Activated CD8-positive, alpha-beta memory T cell treated with anti-CD3 and anti-CD28 coated beads, Interleukin-2, amount 50 U/mL, for 4 hours (primary cell): ENCODE measurements at places on chromosomes 16 and 17.

DNA sequence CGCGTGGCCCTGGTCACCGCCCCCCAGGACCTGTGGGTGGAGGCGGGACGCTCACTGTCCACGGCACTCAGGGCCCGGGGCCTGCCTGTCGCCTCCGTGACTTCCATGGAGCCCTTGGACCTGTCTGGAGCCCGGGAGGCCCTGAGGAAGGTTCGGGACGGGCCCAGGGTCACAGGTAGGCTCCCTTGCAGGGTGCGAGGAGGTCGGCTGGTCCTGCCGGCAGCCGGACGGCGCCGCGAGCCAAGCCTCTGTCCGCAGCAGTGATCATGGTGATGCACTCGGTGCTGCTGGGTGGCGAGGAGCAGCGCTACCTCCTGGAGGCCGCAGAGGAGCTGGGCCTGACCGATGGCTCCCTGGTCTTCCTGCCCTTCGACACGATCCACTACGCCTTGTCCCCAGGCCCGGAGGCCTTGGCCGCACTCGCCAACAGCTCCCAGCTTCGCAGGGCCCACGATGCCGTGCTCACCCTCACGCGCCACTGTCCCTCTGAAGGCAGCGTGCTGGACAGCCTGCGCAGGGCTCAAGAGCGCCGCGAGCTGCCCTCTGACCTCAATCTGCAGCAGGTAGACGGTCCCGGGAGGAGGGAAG lies 1.3 kb downstream of the GUCY2D start:
- no peak for DNase-seq

GRCh38 chr17:39867084-39867879 lies 720 bp upstream of the ZPBP2 start:
- peak; percentile 47 for DNase-seq

GRCh38 chr16:57616241-57616640 lies 12.2 kb upstream of the ADGRG1 start:
- no peak for DNase-seq

- DNase-seq, result no peak
Observed at GRCh38 chr17:13704333-13704732, 102.6 kb upstream of the HS3ST3A1 start.

GRCh38 chr16:85641776-85642176 lies 28.7 kb downstream of the GSE1 start:
- no peak for DNase-seq

- DNase-seq, result peak; percentile 85
Observed at GRCh38 chr17:8109661-8110455, 8.5 kb downstream of the ALOXE3 start.

DNA sequence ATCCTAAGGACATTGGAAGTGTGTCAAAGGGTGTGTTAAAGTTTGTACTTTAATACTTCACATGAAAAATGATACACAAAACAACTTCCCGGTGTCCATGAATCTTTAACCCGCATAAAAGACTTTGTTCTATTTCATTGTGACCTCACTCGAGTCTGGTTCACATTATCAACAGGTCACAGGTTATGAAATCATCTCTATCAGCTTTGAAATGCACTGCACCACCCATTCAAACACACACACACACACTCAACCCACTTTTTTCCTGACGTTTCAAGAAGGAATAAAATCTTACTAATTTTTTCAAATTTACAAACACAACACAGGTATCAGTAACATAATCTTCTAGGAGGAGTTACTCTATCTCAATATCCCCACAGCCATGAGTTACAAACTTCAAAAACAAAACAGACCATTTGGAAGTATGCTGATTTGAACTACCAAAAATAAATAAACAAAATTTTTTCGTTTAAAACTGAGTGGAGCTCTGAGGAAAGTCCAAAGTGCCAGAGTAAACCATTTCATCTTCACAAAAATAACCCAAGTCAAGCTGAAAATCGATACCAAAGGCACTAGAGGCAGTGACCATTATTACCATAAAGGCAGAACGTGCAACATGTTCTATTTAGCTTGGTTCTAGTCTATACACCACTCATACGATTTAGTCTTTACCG lies 2.7 kb downstream of the ACOX1 start:
- DNase-seq, result no peak

DNA sequence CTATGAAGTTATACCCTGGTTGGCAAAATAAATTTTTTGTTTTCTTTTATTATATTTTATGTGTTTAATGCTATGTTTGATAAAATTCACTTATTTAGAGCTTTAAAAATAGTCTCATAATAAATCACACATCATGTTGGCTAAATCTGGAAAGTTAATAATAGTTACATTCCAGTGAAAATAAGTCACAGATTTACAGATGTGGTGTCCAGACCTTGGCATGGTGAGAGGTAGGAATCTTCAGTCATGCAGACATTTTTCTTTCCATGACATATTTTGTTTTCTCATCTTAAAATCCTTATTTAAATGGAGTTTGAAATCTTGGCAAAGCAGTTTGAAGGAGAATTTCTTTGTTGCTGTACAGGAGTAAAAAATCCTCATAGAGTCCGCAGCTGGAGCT lies 48.1 kb upstream of the GOSR1 start:
- no peak for DNase-seq

- no peak for DNase-seq
Observed at GRCh38 chr17:13749891-13750235, 148.1 kb upstream of the HS3ST3A1 start.

- no peak for DNase-seq
Observed at GRCh38 chr17:81459224-81459623, 53.4 kb downstream of the ACTG1 start.

DNA sequence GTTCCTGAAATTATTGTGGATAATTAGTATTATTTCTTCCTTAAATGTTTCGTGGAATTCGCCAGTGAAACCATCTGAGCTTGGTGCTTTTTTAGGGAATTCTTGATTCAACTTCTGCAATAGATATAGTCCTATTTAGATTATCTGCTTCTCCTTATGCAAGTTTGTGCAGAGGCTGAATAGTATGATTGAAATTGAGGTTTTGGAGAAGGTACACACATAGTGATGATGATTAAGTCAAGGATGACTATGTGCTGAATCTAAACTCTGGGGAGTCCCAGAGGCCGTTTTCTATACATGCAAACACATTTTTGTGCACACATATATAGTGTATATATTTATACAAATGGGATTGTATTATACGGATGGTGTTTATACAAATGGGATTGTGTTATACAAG lies 5.2 kb upstream of the MYH4 start:
- DNase-seq, result no peak

- DNase-seq, result no peak
Observed at GRCh38 chr17:17104494-17104893, 62.2 kb downstream of the MPRIP start.

DNA sequence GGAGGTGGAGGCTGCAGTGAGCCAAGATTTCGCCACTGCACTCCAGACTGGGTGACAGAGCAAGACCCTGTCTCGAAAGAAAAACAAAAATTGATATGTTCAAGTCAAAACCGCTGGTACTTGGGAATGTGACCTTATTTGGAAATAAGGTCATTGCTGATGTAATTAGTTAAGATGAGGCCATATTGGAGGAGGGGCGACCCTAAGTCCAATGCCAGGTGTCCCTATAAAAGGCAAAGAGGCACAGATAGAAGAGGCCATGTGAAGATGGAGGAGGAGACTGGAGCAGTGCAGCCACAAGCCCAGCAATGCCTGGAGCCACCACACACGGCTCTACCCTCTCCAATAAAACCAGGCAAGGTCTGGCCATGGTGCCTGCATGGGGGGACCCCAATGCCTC lies 50.8 kb upstream of the JPH3 start:
- DNase-seq, result no peak

DNA sequence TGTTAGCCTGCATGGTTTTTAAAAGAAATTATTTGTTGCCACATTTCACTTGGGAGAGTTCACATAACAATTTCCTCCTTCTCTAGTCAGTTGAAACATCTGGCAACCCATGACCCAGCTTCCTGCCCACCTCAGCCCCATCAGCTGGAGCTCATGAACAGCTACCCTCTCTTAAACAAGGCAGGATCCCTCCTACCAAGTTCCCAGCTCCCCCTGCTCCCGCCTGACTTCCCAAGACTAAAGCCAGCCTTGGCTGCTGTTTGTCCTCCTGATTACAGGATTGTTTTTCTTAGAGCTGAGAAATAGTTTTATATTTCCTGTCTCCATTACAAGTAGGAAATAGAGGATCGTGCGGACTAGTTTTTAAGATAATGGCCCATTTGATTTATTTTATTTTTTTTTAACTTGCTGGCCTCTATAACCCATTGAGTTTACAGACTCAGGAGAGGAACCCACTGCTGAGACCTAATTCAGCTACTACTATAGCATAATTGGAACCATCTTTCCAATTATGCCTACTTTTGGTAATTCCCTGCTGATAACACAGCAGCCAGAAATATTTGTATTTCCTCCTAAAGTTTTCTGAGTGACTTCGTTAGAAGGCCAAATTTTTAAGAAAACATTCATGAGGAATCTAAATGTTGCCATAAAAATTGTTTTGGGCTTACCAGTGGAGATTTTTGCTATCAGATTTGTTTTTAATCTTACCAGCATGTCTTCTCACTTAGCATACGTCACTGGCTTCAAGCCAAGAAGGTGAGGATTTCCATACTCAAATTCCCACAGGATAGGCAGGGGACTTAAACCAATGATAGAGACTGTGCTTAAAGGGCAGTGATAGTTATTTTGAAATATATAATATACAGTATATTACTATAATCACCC lies 90.0 kb downstream of the ELAC2 start:
- DNase-seq, result no peak

DNA sequence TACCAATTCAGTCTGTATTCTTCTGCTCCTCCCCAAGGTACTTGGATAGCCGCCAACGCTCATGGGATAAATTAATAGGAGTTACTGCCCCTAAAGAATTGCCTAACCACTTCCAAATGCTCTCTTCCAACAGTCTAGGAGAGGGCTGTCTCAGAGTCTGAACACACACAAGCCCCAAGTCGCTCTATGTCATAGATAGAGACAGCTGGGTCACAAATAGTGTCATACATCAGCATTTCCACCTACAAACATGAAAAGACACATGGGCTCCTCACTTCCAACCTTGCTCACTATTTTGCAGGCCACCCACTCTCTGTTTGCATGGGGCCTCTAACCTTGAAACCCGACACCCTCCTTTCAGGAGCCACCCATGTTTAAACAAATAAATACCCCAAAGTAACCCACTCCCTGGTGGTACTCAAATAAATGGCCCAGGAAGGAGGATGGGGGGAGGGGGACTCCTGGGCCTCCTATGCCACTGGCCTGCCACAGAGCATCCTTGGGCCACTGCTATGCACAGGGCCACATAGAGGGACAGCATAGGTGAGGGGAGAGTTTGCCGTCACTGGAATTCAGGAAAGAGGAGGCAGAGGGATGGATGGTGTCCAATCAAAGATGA lies 265.9 kb downstream of the SOX9 start:
- no peak for DNase-seq

DNA sequence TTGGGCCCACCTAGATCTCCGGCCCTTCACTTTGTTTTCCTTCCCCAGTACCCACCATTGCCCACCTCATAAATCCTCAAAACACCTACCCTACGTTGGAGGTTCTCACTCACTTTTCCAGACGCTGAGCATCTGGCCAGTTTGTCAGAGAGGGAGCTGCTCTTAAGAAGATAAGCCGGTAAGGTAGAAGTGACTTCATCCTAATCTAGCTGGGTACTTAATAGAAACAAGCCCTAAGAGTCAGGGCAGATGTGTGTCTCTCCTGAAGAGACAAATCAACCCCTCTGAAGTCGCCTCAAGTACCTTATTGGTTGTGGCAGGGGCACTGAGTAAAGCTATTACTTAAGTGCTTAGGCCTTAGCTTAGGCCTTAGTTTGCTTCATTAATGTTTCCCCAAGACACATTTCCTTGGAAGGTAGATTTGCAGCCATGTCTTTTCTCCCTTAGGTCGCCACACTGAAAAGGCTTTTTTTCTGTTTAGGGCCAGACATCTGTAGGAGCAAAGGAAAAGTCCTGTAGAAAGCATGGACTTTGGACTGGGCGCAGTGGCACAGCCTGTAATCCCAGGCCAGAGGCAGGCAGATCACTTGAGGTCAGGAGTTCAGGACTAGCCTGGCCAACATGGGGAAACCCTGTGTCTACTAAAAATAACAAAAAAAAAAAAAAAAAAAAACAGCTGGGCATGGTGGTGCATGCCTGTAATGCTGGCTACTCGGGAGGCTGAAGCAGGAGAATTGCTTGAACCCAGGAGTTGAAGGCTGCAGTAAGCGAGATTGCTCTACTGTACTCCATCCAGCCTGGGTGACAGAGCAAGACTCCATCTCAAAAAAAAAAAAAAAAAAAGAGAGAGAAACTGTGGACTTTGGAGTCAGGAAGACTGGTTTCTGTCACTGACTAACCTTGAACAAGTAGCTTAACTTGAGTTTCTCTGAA lies 1.0 kb downstream of the TACO1 start:
- no peak for DNase-seq

- DNase-seq, result no peak
Observed at GRCh38 chr16:79409978-79410377, 190.6 kb downstream of the MAF start.

- no peak for DNase-seq
Observed at GRCh38 chr16:83365166-83365565, 442.6 kb upstream of the HSBP1 start.

DNA sequence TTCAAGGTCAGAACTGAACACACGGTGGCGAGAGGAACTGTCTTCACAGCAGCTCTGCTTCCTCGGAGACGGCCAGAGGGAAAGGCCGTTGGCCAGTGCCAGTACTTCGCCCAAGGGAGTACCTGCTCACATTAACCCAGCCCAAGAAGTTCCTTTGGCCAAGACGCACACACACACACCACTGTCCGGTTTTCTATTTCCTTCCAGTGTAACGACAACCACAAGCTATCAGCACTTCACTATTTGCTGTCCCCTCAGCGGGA lies 744 bp upstream of the GGNBP2 start:
- no peak for DNase-seq

GRCh38 chr17:27807567-27808470 lies 7.5 kb upstream of the NOS2 start:
- peak; percentile 37 for DNase-seq

GRCh38 chr17:9307313-9307998 lies 268.2 kb downstream of the STX8 start:
- no peak for DNase-seq

GRCh38 chr17:7673239-7673638 lies 14.1 kb downstream of the TP53 start:
- DNase-seq, result peak; percentile 47

GRCh38 chr17:16935241-16935663 lies 36.7 kb downstream of the TNFRSF13B start:
- no peak for DNase-seq

- no peak for DNase-seq
Observed at GRCh38 chr16:10971560-10971961, 27.2 kb downstream of the CLEC16A start.

DNA sequence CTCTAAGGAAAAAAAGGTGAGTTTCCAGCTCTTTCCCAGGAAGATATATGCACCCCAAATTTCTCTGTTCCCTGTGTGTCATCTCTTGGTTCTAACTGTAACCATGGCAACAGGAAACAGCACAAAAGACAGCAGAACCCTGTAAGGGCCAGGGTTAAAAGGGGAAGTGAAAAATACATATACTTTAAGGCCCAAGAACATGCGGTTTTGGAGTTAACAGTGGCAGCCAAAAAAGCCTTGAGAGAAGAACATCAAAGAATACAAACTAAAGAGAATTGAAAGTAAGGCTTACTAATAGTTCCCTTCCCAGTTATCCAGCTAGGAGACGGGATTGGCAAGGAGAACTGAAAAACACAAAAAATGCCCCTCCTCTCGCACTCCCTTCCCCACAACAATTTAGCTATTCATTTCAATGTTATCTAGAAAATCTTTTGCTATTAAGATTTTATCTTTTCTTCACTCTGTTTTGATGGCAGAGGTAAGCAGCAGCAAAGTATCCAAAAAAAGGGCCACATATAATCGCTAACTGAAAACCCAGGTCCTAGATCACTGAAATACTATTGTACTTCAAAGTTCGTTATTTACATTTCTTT lies 1.5 kb downstream of the SPOP start:
- no peak for DNase-seq
